B cell (primary cell): ENCODE measurements at places on chromosomes 6 and 20.

- no peaks in the 10 kb centered on the region for H3K27me3 ChIP-seq
- no peak overlapping the region for H3K27ac ChIP-seq
- H3K4me1 ChIP-seq = peaks cover 8% of the 10 kb centered on the region
- H3K4me3 ChIP-seq = no peak overlapping the region
- DNase-seq = no peak
Measured at GRCh38 chr6:104640150-104640700, 219.5 kb downstream of the HACE1 start.

GRCh38 chr20:3218307-3218988, 9.2 kb downstream of the ITPA start:
- DNase-seq = peak; percentile 79
- H3K4me3 ChIP-seq = no peak overlapping the region
- H3K4me1 ChIP-seq = peaks cover 28% of the 10 kb centered on the region

DNA sequence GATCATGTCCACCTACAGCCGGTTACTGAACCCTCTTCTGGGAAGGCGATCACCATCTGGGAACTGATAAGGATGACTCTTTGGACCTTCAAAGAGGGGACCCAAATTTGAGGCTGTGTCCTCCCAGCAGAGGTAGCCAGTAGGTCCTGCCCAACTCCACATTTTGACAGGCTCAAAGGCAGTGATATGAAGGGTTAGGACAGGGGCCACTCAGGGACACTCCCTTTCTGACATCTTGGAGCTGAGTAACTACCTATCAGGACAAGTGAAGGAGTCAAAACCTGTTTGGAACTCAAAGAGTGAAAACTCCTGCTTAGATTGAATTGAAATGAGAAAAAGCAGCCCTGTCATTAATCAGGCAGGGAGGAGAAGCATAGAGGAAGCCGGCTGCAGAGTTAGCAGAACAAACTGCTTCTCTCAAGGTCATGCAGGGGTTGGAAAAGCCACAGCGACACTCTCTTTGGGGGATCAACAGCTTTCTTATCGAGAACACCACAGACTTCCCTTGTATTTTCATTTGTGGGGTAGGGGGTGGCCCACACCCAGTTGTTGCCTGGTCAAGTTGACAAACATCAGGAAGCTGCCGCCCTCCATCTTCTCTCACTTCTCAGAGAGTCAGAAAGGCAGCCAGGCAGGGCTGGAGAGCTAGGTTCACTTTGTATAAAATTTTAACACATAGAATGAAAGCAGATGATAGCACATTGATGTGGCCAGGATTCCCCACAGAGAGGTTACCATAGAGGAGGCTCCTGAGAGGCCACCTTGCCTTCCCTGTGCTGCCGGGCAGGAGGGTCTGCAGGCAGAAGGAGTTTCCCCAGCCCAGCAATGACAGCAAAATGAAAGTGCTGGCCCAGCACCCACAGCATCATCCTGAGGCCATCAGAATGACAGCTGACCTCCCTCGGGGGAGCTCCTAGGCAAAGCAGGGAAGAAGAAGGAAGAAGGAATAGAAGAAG, 47.6 kb downstream of the AGPAT4 start:
- H3K36me3 ChIP-seq = peaks cover 4% of the 10 kb centered on the region
- no peaks in the 10 kb centered on the region for H3K27me3 ChIP-seq
- H3K4me1 ChIP-seq = no peaks in the 10 kb centered on the region
- no peak overlapping the region for H3K27ac ChIP-seq
- H3K4me3 ChIP-seq = no peak overlapping the region
- DNase-seq = no peak

DNA sequence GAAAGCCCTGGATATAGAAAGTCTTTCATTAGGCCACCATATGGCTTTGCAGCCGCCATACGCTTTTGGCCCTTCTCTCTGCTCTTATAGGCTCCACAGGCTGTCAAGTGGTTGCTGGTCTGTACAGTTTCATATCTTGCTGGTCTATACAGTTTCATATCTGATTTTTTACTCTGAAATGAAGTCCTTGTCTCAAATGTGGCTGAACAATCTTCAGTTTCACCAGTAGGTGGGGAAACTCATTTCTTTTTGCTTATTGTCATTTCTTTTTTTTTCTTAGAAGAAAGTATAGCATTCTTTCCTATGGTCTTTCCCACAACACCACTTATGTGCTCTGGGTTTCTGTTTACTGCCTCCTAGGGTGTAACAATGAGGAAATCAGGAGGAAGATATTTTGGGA, 771.4 kb upstream of the MMS22L start:
- H3K36me3 ChIP-seq = no peaks in the 10 kb centered on the region
- H3K27ac ChIP-seq = no peak overlapping the region
- no peaks in the 10 kb centered on the region for H3K4me1 ChIP-seq
- H3K27me3 ChIP-seq = no peaks in the 10 kb centered on the region
- DNase-seq = no peak

GRCh38 chr6:9553002-9553401, 861.9 kb downstream of the TFAP2A start:
- no peak overlapping the region for H3K4me3 ChIP-seq
- H3K4me1 ChIP-seq = no peaks in the 10 kb centered on the region
- H3K27me3 ChIP-seq = no peaks in the 10 kb centered on the region

- no peak for DNase-seq
- H3K27ac ChIP-seq = no peak overlapping the region
- no peak overlapping the region for H3K4me3 ChIP-seq
- no peaks in the 10 kb centered on the region for H3K36me3 ChIP-seq
Measured at GRCh38 chr6:10451828-10452509, 37.1 kb upstream of the TFAP2A start.

DNA sequence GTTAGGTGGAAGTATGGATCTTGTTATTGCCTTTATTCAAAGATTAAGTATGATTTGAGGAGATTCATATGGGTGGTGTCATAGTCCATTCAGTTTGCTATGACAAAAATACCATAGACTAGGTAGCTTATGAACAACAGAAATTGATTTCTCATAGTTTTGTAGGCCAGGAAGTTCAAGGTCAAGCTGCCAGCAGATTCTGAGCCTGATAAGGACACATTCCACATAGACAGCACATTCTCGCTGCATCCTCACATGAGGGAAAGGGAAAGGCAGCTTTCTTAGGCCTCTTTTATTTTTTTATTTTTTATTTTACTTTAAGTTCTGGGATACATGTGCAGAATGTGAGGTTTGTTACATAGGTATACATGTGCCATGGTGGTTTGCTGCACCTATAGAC, 27.7 kb downstream of the ME1 start:
- no peaks in the 10 kb centered on the region for H3K4me1 ChIP-seq
- no peak overlapping the region for H3K27ac ChIP-seq
- H3K27me3 ChIP-seq = no peaks in the 10 kb centered on the region
- no peak for DNase-seq
- no peaks in the 10 kb centered on the region for H3K36me3 ChIP-seq

GRCh38 chr6:158384671-158385110, 72.4 kb downstream of the TULP4 start:
- H3K27ac ChIP-seq = no peak overlapping the region
- no peaks in the 10 kb centered on the region for H3K27me3 ChIP-seq
- no peak for DNase-seq
- no peak overlapping the region for H3K4me3 ChIP-seq

GRCh38 chr6:139649732-139650131, 275.3 kb upstream of the CITED2 start:
- no peaks in the 10 kb centered on the region for H3K27me3 ChIP-seq
- H3K4me1 ChIP-seq = no peaks in the 10 kb centered on the region
- no peak overlapping the region for H3K4me3 ChIP-seq

- H3K4me3 ChIP-seq = no peak overlapping the region
- no peaks in the 10 kb centered on the region for H3K27me3 ChIP-seq
- H3K36me3 ChIP-seq = peaks cover 3% of the 10 kb centered on the region
- H3K4me1 ChIP-seq = peaks cover 87% of the 10 kb centered on the region
- peak overlapping the region; percentile 69 for H3K27ac ChIP-seq
- DNase-seq = no peak
Measured at GRCh38 chr20:50525681-50526080, 15.5 kb downstream of the PTPN1 start.

DNA sequence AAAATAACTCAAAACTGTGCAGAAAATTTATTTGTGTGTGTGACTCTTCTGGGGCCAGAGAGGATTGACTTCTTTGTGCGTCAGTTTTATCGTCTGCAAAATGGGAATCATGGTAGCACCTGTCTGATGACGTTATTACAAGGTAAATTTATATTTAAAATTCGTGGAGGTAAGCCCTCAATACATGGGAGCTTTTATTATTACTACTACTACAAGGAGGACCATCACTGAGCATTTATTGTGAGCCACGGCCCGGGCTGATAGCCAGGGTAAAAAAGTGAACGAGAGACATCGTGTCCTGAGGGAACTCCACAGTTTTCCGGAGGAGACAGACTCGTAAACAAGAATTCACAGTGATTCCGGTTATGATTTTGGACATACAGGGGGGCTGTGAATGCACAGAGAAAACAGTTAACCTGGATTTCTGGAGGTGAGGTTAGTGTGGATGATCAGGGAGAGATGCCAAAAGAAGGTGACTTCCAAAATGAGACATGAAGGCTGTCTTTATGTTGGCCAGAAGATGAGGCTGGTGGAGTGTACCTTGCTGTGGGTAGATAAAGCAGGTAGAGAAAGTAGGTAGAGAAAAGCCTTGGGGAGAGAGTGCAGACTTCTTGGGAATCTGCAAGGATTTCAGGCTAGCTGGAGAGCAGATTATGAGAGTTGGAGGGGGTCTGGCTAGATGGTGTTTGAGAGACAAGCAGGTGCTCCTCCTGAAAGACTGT, 10.6 kb upstream of the SERINC3 start:
- no peaks in the 10 kb centered on the region for H3K27me3 ChIP-seq
- no peak overlapping the region for H3K27ac ChIP-seq
- H3K4me1 ChIP-seq = peaks cover 16% of the 10 kb centered on the region
- DNase-seq = peak; percentile 16
- no peaks in the 10 kb centered on the region for H3K36me3 ChIP-seq

DNA sequence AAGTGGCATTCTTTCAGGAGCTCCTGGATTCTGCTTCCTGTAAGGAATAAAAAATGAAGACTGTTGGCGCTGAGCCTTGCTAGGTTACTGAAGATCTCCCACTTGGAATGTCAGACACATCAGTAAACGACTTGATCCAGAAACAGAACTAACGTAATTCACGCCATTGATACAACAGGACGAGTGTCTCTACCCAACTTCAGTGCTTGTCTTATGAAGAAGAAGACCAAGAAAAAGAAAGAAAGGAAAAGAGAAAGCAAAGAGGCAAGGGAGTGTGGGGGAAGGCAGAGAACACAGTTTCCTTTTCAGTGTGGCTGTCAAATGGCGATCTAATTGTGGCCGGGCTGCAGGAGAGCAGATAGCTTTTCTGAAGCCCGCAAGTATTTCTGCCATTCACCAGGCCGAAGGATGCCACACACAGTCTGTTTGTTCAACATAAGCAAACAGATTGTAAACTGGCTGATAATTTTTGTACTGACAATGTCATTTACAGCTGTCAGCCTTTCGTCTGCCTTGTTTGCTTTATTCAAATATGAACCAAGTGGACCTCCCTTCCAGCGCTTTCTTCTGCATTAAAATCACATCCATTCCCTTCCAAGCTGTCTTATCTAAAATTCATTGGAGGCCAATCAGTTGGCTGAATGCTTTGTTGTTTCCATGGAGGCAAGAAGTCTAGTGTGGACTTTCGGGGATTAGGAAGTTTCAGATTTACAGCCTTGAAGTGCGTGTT, 180.6 kb downstream of the FOXA2 start:
- H3K27me3 ChIP-seq = no peaks in the 10 kb centered on the region
- peak; percentile 15 for DNase-seq
- H3K27ac ChIP-seq = peak overlapping the region; percentile 20
- peak overlapping the region; percentile 10 for H3K4me3 ChIP-seq
- peaks cover 10% of the 10 kb centered on the region for H3K4me1 ChIP-seq

DNA sequence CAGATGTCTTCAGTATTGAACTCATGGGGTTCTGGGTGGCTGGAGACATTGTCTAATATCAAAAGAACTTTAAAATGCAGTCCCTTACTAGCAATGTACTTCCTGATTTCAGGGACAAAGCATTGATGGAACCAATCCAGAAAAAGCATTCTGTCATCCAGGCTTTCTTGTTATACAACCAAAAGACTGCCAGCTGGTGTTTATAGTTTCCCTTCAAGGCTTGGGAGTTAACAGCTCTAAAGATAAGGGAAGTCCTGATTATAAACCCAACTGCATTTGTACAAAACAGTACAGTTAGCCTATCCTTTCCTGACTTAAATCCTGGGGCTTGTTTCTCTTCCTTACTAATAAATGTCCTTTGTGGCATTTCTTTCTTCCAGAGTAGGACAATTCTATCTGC, 160.0 kb downstream of the COL21A1 start:
- H3K4me3 ChIP-seq = no peak overlapping the region
- H3K36me3 ChIP-seq = no peaks in the 10 kb centered on the region
- H3K4me1 ChIP-seq = no peaks in the 10 kb centered on the region
- DNase-seq = no peak
- no peak overlapping the region for H3K27ac ChIP-seq

- no peak overlapping the region for H3K27ac ChIP-seq
- DNase-seq = no peak
- no peak overlapping the region for H3K4me3 ChIP-seq
- no peaks in the 10 kb centered on the region for H3K36me3 ChIP-seq
- no peaks in the 10 kb centered on the region for H3K27me3 ChIP-seq
- no peaks in the 10 kb centered on the region for H3K4me1 ChIP-seq
Measured at GRCh38 chr20:23116311-23117089, 30.4 kb upstream of the CD93 start.

DNA sequence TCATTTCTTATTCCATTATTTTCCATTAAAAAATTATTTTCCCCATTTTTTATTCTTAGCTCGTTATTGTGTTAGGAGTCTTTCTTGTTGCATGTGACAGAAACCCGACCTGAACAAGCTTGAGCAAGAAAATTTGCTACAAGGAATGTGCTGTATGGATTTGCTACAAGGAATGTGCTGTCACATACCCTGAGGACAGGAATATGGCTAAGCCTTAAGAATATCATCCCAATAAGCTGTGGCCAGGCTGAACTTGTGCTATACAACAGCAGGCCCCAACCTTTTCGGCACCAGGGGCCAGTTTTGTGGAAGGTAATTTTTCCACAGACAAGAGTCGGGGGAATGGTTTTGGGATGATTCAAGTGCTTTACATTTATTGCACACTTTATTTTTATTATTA, 114.0 kb downstream of the TRMT11 start:
- no peaks in the 10 kb centered on the region for H3K36me3 ChIP-seq
- no peaks in the 10 kb centered on the region for H3K27me3 ChIP-seq
- no peak for DNase-seq
- no peaks in the 10 kb centered on the region for H3K4me1 ChIP-seq
- H3K4me3 ChIP-seq = no peak overlapping the region
- no peak overlapping the region for H3K27ac ChIP-seq

- no peak for DNase-seq
- peaks cover 10% of the 10 kb centered on the region for H3K27me3 ChIP-seq
- no peak overlapping the region for H3K27ac ChIP-seq
- peaks cover 27% of the 10 kb centered on the region for H3K4me1 ChIP-seq
- no peaks in the 10 kb centered on the region for H3K36me3 ChIP-seq
- H3K4me3 ChIP-seq = no peak overlapping the region
Measured at GRCh38 chr6:6713657-6714056, 125.1 kb downstream of the LY86 start.

GRCh38 chr6:162408826-162409535, 318.6 kb downstream of the PRKN start:
- H3K27ac ChIP-seq = no peak overlapping the region
- DNase-seq = no peak
- no peaks in the 10 kb centered on the region for H3K4me1 ChIP-seq
- no peak overlapping the region for H3K4me3 ChIP-seq
- no peaks in the 10 kb centered on the region for H3K27me3 ChIP-seq

- no peak for DNase-seq
- H3K27me3 ChIP-seq = no peaks in the 10 kb centered on the region
- no peaks in the 10 kb centered on the region for H3K36me3 ChIP-seq
- no peak overlapping the region for H3K4me3 ChIP-seq
- no peaks in the 10 kb centered on the region for H3K4me1 ChIP-seq
Measured at GRCh38 chr6:147869201-147869600, 360.7 kb downstream of the SAMD5 start.
